ENCODE measurements at places on chromosomes 1 and 21.
A peak's percentile ranks its signal among the peaks of the same experiment; 100 is the strongest.

DNA sequence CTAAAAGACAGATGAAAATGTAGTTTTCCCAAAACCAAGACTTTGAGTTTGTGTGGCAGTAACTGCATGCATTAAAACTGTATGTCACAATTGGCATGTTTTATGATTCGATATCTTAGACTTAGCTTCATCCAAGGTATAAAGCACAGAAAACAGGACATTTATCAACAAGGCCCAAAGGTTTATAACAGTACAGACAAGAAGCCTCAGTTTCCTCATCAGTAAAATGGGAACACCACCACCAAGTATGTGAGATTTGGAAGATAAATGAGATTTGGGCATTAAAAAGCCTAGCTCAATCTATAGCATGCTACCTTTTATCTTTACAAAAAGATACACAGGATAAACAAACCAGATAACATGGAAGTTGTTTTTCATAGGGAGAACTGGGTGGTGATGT lies 128.5 kb downstream of the DAB1 start:
- no peak for DNase-seq

DNA sequence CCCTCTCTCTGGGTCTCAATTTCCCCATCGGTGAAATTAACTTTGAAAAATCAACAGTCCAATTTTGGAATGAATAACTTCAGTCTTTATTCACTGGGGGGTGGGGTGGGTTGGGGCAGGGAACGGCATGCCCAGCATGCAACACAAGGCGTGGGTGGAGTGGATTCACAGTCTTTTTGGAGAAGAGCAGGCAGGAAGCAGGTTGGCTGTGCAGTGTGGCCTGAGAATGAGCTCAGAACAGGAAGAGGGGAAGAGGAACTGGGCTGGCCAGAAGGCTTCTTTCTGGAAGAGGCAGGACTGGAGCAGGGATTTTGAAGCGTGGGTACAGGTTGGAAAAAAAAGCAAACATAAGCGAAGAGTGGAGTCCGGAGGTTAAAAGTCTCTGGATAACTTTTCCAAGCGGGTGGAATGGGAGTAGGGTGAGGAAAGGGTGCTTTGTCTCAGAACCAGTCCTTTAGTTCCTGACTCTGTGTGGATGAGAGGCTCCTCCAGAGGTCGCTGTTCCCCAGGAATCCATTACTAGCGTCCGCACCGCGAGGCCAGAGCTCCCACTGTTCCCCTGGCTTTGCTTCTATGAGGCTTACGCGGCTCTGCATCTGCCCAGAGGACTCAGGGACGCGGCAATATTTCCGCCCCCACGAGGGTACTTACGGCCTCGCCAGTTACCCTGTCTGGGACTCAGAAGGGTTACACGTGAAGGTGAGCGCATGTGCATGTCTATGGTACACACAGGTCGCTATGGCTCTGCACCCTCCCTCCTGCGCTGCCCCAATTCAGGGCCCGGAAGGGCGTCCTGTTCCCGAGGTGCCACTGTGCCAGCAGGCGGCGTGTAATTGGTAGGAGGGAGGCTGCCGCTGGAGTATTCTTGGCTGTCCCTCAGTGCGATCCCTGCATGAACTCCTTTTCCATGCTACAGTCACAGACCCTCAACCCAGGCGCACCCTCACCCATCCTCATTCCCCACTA lies 5.5 kb upstream of the FOXD2 start:
- DNase-seq: peak; percentile 57

DNA sequence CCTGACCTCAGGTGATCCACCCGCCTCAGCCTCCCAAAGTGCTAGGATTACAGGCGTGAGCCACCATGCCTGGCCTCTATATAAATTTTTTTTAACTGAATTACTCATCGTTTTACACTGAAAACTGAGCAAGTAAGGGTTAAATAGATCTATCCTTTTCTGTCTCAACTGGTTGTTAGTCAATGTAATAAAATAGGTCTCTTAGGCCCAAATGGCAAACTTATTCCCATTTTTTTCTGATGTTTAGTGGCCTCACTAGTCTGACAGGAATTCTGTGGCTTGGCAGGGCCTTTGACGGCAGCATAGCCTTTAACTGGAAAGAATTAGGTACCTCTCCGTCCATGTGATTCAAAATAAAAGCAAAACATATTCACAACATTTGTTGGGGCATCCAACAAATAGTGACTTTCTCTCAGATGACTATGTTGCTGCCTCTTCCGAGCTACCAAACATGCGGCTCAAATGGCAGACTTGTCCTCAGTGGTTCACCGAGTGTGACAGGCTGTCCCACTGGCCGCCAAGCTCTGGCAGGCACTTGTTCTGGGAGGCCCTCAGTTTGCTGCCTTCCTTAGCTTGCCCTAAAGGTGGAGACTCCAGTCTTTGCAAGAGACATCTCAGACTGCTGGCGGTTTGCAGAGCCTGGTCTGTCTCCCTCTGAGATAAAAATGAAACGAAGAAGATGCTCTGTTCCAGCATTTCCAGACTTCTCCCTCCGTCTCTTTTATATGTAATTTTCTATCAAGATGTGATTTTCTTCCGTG lies 17.4 kb downstream of the ATP1A4 start:
- DNase-seq: no peak

GRCh38 chr1:11473491-11474034 lies 5.4 kb upstream of the DISP3 start:
- no peak for DNase-seq

DNA sequence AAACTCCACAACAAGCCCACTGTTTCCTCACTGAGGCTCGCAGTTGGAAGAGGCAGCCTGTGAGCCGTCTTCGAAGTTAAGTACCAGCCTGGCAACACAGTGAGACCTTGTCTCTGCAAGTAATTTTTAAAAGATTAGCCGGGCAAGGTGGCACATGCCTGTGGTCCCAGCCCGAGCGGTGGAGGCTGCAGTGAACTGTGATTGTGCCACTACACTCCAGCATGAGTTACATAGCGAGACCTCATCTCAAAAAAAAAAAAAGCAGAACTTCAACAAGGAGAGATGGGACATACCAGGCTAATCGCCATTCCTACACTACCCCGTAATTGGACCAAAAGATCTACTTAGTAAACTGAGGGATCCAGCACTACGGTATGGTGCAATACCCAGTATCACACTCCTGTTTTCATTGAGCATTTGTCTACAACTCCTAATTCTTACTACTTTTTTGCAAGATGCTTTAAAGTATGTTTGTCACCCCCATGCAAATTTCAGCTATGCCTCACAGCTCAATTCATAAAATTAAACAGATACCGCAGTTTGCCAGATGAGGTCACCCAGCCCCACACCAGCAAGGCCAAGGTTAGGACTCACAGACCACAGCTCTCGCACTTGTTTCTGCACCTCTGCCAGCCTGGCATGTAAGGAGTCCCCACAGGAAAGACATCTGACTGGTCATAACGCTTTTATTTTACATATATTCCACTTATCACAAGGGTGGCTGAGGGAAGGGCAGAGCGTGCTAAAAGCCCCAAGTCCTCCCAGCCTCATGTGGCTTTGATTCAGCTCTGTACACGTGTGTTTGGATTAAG lies 21.0 kb downstream of the SDE2 start:
- DNase-seq: no peak

DNA sequence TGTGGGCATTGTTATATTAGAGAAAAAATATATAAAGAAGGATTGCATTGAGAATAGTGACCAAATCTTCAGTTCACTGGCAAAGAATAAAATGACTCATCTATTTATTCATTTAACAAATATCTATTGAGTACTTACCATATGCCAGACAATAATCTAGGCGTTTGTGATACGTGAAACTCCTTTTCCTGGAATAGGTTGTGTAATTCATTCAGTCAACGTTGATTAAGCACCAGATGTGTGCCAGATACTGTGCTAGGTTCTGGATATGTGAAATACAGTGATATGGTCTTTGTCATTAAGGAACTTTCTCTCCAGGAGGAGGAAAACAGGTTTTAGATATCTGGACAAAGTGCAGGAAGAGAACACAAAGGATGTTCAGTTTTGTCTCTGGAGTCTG lies 344.5 kb downstream of the RWDD3 start:
- no peak for DNase-seq

DNA sequence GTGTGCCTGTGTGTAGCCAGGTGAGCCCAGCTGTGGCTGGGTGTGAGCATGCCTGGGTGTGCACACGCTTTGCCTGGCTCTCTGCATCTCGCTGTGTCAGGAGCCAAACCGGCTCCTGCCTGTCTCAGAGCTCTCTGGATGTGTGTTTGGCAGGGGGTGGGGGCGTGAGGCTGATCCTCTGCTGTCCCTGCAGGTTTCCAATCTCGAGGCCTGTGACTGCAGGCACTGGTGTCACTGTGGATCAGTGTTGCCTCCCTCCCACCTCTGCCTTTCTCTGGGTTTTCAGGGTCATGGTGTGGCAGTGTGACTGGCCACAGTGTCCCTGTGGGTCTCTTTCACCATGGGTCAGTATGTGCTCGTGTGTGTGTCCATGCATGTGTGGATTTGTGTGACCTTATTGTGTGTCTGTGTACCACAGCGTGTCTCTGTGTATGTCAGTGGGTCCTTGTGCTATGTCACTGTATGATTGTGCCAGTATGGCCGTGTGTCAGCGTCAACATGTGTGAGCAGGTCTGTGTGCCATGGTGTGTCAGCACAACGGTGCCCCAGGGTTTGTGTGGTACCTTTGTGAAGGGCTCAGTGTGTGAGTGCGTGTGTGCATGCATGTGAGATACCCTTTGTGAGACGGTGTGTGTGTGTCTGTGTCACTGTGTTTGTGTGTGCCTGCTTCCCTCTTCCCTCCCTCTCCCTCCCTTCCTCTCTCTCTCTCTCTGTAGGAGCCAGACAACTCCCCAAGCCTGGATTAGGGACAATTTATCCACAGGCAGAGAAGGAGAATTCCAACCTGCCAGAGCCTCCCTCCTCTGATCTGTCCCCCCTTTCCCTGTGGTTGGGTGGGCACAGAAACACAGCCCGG lies 43.4 kb downstream of the AHDC1 start:
- no peak for DNase-seq

DNA sequence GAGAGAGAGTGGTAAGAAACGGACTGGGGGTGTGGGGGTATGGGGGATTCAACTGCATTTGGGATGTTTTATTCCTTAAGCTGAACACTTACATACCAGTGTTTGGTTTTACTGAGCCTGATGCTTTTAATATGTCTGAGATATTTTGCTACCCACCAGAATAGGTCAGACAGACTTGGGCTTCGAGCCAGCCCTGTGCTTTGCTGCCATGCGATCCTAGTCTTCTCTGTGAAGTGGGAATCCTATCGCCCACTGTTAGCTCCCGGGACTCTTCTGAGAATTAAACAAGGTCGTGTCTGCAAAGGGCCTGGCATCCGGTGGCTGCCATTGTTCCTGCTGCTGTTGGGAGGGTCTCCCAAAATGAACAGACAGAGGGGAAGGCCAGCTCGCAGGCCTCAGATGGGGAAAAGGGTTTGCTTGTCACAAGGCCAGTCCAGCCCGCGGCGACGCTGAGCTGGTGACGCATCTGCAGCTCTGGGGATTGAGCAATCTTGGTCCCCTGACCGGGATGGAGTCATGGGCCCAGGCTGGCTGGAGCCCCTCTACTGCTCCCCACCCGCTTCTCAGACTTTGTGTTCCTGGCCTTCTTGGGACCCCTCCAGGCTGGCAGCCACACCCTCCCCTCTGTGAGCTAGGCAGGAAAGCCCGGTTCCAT lies 26.9 kb upstream of the ECE1 start:
- DNase-seq: no peak

- no peak for DNase-seq
These were observed 60.7 kb downstream of the FAAP20 start for GRCh38 chr1:2133879-2134215.

DNA sequence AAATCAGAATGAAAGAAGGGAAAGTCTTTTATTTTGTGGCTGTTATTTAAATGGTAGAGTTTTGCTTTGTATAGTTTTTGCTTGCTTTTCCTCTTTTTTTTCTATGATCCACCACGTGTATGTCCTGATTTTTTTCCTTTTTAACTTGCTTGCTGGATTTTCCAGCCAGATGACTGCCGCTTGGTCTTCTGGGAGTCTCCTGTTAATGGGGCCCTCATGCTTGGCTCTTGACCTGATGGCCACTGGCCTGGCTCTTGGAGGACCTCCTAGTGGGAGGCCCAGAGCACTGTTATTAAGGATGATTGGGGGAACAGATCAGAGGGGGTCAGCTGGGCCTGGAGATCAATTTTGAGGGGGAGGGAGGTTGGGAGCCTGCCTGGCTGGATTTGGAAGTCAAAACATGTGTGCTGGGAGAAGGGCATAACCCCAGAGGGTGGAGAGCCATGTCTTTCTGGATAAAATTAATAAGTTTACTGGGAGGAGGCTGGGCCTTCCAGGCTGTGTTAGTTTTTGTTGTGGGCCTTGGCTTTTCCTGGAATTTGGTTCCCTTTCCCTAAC lies 1.2 kb downstream of the FGGY start:
- DNase-seq: no peak

DNA sequence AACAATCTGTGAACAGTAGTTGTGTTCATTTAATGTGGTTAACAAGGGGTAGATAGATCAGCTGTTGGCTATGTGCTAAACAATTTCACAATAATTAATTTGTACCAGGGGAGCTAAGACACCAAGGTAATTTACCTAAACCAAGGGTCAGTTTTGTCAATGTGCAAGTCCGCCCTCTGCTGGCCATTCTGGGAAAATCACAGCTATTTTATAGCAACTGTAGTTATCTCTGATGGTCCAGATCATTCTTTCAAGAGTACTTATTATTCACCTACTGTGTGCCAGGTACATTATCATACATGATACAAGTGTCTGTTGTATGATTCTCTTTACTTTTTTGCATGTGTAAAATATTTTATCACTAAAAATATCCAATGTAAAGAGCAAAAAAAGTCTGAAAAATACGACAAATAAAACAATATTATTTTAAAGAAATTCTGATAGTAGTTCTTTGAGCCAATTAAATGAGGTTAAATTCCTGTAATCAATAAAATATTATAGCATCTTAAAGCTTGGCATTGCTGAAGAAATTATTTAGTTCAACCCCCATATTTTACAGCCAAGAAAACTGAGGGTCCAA lies 312.3 kb upstream of the FAM78B start:
- peak; percentile 47 for DNase-seq

DNA sequence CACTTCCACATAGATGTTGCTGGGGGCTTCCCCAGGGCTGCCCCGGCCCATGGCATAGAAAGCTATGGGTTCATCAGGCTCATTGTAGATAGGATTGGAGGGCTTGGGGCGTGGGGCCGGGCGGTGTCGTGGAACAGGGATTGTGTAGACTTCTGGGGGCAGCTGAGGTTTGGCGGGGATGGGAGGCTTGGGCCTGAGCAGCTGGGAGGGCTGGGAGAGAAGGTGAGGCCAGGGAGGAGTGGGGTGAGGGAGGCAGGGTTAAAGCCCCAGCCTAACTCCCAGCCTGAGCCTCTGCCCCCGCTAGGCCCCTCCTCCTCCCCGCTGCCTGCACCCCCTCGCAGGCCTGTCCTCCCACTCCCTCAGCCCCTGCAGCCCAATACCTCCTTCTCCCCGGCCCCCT lies 7.4 kb downstream of the SH2D2A start:
- no peak for DNase-seq

- no peak for DNase-seq
These were observed 48.4 kb downstream of the SLAMF6 start for GRCh38 chr1:160474392-160475242.

GRCh38 chr1:111842411-111842810 lies 86.7 kb downstream of the DDX20 start:
- DNase-seq: no peak

- DNase-seq: no peak
These were observed 104.8 kb upstream of the COG2 start for GRCh38 chr1:230537456-230537855.

Data from activated T-cell treated with anti-CD3 and anti-CD28 coated beads for 1 hour (primary cell).